ENCODE measurements at places on chromosomes 5 and 9.
A peak's percentile ranks its signal among the peaks of the same experiment; 100 is the strongest.

DNA sequence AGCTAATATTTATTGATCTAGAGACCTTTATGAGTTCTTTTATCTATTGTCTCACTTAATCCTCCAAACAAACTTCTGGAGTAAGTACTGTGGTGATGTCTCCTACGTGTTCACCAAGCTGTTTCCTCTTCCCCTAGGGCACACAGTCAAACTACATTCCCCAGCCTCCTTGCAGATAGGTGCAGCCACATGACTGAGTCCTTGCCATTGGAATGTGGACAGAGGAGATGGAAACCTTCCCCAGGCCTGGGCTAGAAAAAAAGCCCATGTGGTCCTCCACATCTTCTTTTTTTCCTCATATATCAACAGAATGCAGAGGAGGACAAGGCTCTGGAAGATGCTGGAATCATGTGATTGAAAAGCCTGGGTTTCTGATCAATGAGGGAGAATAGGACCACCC lies 88.0 kb downstream of the ANKRD55 start:
- no peak for DNase-seq

- DNase-seq, result peak; percentile 25
These were observed 871 bp downstream of the TRIO start for GRCh38 chr5:14143841-14144585.

DNA sequence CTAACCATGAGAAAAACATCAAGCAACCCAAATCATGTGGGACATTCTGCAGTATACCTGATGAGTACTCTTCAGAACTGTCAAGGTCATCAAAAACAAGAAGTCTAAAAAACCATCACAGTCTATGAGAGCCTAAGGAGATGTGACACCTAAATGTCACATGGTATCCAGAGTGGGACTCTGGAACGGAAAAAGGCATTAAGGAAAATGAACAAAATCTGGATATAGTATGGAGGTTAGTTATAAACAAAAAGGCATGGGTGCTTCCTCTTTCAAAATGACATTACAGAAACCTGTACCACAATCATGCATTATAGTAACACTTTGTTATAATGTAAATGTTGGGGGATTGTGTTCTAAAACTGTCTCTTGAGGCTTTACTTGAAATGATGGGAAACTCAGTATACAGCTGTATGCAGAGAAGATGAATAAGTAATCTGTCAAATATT lies 47.4 kb downstream of the PRKACG start:
- DNase-seq, result no peak

DNA sequence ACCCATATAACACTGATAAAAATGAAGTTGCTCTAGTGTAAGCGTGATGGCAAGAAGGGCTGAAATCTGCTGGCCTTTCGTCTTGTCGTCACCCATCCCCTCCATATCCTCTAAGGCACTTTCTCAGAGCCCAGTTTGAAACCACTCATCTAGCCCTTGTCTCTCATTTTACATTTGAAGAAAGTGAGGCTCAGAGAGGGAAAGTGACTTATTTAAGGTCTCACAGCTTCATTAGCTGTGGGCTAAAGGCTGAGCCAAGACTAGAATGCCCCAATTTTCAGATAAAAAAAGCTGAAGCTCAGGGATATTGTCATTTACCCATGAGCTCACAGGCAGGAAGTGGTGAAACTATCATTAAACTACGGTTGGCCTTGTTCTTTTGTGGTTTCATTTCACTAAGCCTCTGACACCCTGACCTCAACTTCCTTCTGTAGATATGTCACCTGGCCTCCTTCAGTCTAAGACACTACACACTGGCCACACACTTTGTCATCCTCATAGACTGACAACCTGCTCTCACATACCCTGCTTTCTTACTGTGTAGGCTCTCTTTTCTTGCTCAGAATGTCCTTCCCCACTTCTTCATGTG lies 176.7 kb upstream of the DMAC1 start:
- DNase-seq, result no peak

GRCh38 chr5:131245312-131245711 lies 18.5 kb upstream of the CDC42SE2 start:
- DNase-seq, result no peak
